Natural killer cell (primary cell): ENCODE measurements at places on chromosomes 2 and 18. TPM values are rescaled to one million over a fixed set of nuclear protein-coding genes. Genes with fewer than 3 reads are reported as not detected.

The DCDC2C gene
- not detected for total RNA-seq

The SERPINB4 gene
- total RNA-seq, result not detected

The CYP1B1 gene
- total RNA-seq, result 1.4 TPM

The HOXD3 gene
- total RNA-seq, result not detected

The IL36B gene
- not detected for total RNA-seq

The ETAA1 gene
- 10.3 TPM for total RNA-seq

The PECR gene
- total RNA-seq, result 15.4 TPM

The REG1B gene
- total RNA-seq, result not detected

The MC4R gene
- not detected for total RNA-seq
